ENCODE measurements at places on chromosomes 16 and 17.

GRCh38 chr16:10906914-10907756 is 30.1 kb downstream of the CIITA start:
- DNase-seq, result no peak

DNA sequence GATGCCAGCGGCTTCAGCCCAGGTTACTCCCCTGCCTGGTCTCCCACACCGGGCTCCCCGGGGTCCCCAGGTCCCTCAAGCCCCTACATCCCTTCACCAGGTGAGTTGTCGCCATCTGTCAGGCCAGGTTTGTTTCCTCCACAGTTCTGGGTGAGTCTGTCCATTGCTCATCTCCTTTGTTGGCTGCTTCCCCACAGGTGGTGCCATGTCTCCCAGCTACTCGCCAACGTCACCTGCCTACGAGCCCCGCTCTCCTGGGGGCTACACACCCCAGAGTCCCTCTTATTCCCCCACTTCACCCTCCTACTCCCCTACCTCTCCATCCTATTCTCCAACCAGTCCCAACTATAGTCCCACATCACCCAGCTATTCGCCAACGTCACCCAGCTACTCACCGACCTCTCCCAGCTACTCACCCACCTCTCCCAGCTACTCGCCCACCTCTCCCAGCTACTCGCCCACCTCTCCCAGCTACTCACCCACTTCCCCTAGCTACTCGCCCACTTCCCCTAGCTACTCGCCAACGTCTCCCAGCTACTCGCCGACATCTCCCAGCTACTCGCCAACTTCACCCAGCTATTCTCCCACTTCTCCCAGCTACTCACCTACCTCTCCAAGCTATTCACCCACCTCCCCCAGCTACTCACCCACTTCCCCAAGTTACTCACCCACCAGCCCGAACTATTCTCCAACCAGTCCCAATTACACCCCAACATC is 28.8 kb downstream of the POLR2A start:
- no peak for DNase-seq

GRCh38 chr16:14672403-14672971 is 21.6 kb downstream of the PLA2G10 start:
- no peak for DNase-seq

DNA sequence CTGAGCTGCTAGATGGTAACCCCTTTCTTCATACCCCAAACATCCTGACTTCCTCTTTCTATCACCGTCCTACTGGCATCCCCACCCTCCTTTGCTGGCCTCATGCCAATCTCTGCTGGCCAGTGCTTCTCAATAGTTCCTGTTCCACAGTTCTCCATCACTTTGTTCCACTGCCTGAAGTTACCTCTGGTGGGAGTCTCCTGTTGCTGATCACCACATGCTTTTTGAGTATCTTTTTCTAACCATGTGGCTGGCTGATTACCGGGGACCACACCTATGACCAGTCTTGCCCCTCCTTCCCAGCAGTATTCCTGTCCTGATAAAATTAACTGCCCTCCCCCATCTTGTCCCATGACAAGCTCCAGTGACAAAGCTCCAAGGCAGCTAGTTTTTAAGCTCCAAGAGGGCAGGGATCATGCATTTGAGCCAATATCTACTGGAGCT is 380.4 kb upstream of the CCL2 start:
- no peak for DNase-seq

DNA sequence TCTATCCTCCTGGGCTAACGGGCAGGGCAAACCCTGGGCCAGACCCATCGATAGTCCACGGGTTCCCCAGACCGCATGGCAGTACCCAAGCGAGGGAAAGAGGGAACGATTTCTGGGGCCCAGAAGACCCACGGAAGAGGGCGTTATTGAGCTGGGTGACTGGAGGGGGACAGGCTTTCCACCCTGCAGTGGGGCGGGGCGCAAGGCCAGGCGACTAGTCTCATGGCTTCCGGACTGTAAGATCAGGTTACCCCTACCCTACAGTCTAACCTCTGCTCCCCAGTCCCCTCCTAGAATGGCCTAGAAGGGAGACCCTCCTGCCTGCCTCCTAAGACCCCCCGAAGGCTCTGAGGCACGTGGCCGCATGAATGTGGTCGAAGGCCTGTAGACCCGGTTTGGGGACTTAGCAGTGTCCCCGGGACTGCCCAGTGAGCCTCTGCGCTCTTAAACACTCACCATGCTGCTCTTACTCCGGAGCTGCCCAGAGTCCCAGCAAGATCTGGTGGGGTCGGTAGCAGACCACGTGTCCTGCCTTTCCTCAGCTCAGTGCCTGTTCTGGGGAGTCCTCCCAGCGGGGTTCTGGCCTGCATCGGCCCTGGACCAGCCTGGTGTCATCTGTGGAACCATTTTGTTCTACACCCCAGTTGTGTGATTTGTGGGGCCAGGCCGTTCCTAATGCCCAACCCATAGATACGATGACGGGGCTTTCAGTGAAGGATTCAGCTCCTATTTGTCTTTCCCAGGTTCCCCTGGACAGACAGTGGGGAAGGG is 13.2 kb upstream of the AURKB start:
- peak; percentile 78 for DNase-seq

- no peak for DNase-seq
These were observed 43.3 kb upstream of the SSTR5 start for GRCh38 chr16:1029259-1029545.

GRCh38 chr17:35795007-35795870 is at the start of gene MMP28:
MMP28 (minus strand) TSS chr17:35795641; CDS start chr17:35795377, 264 bp downstream.
- DNase-seq, result peak; percentile 69

DNA sequence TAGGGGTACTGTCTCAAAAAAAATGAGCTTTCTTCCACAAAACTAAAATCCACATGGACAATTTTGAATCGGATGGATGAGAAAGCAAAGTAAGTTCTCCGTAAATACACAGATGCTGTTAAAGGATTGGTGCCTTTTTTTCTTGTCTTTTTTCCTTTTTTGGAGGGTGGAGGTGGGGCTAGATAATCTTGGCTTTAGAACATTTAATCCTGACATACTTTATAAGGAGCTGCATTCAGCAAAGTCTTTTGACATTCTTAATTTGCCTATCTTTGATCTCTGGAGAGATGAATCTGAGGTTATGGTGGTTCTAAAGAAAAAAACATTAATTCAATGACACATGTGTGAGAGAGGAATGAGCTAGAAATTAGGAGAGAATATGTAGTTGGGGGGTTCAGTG is 312.3 kb upstream of the KCNJ16 start:
- DNase-seq, result no peak

GRCh38 chr16:30065943-30066760 is 592 bp downstream of the ALDOA start:
- DNase-seq, result peak; percentile 59

DNA sequence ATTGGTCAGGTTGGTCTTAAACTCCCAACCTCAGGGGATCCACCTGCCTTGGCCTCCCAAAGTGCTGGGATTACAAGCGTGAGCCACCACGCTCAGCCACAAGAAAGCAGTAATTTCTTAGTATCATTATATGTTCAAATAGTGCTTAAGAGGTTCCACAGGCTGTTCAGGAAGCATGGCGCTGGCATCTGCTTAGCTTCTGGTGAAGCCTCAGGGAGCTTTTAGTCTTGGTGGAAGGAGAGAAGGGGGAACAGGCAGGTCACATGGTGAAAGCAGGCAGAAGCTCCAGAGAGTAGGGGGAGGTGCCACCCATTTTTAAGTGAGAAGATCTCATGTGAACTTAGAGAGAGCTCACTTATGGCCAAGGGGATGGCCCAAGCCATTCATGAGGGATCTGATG is 3.7 kb upstream of the SEC14L1 start:
- DNase-seq, result no peak

DNA sequence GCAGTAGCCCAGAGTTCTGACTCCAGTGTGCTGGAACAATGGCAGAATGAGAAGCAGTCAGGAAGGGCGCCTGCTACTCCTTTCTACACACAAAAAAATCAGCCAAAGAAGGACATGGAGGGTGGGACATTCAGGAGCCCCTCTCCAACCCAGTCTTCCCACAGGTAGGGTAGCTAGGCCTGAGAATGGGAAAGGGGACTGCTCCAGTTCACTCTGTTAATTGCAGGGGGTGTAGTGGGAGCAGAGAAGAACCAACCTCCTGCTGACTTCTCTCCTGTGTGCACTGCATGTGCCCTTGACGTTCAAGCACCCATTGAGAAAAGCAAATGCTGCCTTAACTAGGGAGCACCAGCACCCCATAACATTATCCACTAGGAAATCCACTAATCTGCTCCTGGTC is 119.1 kb upstream of the IRX6 start:
- no peak for DNase-seq

DNA sequence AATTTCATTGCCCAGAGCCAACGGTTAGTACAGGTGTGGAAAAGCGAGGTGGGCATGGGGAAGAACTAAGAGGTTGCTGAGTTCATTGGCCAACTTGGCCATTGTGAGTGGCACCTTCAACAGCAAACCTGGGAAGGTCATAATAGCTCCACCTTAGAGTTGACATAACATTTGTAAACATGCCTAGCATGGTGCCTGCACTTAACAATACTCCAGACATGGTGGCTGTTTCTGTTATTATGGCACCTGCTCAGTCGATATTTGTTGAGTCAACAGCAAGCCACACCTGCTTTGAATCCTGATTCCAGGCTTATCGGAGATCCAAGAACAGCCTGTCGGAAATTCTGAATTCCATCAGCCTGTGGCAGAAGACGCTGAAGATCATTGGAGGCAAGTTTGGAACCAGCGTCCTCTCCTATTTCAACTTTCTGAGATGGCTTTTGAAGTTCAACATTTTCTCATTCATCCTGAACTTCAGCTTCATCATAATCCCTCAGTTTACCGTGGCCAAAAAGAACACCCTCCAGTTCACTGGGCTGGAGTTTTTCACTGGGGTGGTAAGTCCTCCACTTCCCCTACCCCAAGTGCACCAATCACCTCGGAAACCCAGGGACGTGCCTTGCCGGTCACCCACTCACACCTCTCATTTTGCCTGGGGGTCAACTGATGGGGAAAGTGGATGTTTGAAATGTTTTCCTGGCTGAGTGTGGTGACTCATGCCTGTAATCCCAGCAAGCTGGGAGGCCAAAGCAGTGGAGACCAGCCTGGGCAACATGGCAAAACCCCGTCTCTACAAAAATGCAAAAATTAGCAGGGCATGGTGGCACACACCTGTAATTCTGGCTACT is 46.0 kb downstream of the TMC5 start:
- no peak for DNase-seq

DNA sequence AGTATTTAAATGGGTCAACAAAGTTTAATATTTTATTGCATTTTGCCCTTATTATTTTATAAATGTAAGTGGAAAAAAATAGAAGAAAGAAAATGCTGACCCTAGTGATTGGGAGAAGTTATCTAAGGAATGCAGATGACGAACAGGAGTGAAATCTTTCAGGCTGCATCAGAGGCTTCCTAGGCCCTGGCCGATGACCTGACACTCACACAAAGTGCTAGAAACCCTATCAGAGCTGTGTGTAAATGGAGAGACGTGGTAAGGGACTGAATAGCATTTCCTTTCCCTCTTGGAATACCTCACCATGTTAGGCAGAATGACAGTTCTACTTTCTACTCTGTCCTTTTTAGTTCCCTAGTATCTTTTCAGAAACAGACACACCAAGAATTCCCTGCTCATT is 44.9 kb upstream of the CNEP1R1 start:
- DNase-seq, result no peak

GRCh38 chr16:87389245-87389644 is 2.9 kb upstream of the MAP1LC3B start:
- DNase-seq, result no peak

GRCh38 chr16:57112403-57113041 is 20.1 kb downstream of the CPNE2 start:
- no peak for DNase-seq

DNA sequence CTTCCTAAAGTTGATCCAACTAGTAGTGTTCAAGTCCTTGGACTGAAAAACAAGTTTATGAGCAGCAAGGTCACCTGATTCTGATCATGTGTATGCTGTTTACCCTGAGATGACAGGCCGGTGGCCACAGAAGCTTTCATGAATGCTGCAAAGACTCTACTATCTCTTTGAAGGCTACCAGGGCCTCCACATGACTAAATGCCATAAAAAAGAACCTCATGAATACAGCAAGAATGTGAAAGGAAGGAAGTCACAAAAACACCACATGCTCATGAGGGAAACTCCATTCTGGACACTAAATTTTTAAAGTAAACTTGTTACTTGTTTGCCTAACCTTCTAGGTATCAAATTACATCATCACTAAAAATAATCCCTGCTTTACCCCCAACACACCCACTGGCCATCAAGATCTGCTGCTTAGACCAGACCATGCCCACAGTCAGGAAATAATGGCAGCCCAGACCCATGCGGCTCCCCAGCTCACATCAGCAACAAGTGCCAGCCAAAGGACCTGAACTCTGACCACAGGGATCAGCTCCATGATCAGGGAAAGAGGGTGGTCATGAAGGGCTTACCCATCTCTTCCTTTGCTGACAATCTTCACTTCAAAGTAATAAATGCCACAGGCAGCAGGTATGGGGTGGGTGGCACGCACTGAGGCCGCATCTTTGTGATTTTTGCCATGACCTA is 1.4 kb downstream of the RANBP10 start:
- DNase-seq, result no peak

DNA sequence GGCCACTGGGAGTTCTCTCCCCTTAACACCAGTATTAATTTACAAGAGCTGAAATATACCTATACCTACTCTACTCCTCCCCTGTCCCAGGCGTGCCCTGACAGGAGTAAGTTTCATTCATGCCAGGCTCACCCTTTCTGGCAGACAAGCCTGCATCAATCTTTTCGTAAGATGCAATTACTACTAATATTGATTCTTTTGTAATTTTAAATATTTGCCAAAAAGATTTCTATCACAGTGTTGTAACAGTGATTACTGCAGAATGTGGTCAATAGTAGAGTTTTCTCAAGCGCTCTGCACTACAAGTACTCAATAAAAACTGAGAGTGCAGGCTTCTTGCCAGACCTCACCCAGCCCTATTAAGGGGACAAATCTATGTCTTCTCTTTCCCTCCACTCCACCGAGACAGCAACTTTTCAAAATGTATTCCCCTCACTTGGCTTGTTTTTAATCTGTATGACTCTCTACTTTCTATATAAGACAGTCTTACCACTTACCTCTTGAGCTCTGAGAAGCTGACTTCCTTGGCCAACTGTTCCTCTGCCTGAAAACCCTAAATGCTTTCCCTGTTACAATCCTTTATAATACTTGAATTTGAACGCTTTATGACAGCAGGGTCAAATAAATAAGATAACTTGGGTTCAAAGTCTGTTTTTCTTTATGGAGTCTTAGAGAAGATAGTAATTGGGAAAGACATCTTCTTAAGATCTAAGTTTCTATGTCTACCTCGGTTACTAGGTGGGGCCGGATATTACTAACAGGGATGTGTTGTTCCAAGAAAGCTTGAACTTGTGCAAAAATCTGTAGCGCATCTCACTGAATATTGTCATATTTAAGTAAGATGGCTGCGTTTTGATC is at the start of gene TMIGD1:
Gene TMIGD1, minus strand, starts transcription at position 555 of the 858 bp plus-strand sequence. CDS start 1,924 bp downstream, outside the sequence.
- no peak for DNase-seq

- no peak for DNase-seq
These were observed 11.6 kb upstream of the MPRIP start for GRCh38 chr17:17030515-17031211.

DNA sequence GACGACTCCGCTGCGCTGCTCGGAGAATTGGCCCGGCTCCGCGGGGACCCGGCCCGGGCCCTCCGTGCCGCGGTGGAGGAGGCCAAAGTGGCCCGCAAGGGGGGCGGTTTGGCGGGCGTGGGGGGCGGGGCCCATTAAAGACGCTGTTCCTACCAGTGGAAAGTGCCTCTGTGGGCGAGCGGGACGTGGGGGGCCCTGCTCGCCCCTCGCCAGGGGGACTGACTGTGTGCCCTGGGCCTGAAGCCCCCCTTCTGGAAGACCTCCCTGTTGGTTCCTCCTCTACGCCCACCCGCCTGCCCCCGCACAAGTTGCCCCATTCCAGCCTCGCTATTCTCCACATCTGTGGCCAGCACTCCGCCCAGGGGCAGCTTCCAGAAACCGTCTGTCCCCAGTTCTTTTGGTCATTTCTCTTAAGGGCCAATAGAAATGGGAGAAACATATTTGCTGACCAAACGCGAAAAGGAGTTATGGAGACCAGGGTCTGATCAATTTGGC is 1.9 kb upstream of the FGF11 start:
- DNase-seq, result no peak
